CD8-positive, alpha-beta memory T cell (primary cell): ENCODE measurements at places on chromosomes 13 and 19.

DNA sequence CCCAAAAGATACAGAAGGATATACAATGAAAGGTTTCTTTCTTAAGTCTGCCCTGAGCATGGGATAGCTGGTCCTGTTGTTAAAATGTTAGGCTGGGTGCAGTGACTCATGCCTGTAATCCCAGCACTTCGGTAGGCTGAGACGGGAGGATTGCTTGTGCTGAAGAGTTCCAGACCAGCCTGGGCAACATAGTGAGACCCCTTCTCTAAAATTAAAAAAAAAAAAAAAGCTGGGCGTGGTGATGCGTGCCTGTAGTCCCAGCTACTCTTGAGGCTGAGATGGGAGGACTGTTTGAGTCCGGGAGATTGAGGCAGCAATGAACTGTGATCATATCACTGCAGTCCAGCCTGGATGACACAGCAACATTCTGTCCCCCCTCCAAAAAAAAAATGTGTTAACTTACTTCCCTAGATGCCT is 52.5 kb upstream of the SHKBP1 start:
- DNase-seq, result no peak

DNA sequence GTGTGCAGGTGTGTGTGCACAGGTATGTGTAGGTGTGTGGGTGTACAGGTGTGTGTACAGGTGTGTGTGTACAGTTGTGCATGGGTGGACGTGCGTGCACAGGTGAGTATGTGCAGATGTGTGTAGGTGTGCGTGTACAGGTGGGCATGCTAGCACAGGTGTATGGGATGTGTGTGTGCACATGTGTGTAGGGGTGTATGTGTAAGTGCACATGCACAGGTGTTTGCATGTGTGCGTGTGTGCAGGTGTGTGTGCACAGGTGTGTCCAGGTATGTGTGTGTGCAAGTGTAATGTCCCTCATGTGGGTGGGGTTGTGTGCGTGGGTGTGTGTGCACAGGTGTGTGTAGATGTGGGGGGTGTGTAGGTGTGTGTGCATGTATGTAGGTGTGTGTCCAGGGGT is 27.5 kb upstream of the TFDP1 start:
- DNase-seq, result no peak

DNA sequence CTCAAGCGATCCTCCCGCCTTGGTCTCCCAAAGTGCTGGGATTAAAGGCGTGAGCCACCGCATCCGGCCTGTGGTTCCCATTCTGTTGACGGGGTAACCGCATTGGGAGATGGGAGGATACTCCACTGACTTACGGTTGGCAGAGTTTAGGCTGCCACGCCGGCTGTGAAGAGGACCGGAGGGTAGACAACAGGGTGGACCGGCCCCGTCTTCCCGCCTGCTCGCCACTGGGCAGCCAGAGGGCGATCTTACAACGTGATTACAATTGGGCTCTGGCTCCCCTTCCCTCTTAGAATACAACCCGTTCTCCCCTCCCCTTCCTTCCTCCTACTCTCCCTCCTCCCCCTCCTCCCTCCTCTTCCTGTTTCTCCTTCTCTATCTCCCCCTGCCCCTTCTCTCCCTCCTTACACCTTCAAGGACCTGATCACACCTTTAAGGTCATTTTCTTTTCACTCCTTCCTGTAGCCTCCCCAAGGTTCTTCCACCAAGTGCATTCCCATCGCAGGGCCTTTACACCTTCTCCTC is 957 bp upstream of the CCDC194 start:
- peak; percentile 27 for DNase-seq

- DNase-seq, result no peak
Observed at GRCh38 chr19:1354970-1355567, 28.6 kb upstream of the NDUFS7 start.

GRCh38 chr19:45498411-45499195 is at the start of gene PPM1N:
Gene PPM1N, plus strand, starts transcription at chr19:45498443. Its CDS starts 30 bp downstream, at chr19:45498473.
- DNase-seq, result peak; percentile 74

GRCh38 chr19:17966550-17967256 is at the start of gene KCNN1:
Gene KCNN1, plus strand, starts transcription at chr19:17967107. Its CDS starts 6,782 bp downstream, at chr19:17973889.
- no peak for DNase-seq

- DNase-seq, result no peak
Observed at GRCh38 chr13:60347174-60347573, 49.8 kb upstream of the TDRD3 start.

DNA sequence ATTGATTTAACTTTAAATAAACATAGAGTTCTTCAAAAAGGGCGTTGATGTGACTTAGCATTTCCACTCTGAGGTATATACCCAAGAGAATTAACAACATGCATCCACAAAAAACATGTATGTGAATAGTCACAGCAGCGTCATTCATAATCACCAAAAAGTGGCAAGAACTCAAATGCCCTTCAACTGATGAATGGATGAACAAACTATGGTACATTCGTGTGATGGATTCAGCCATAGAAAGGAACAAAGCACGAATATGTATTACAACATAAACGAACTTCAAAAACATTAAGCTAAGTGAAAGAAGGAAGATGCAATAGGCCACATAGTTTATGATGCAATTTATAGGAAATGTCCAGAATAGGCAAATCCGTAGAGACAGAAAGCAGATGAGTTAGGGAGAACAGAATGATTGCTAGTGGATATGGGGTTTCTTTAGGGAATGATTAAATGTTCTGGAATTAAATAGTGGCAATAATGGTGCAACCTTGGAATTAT is 72.3 kb upstream of the UQCRFS1 start:
- no peak for DNase-seq

DNA sequence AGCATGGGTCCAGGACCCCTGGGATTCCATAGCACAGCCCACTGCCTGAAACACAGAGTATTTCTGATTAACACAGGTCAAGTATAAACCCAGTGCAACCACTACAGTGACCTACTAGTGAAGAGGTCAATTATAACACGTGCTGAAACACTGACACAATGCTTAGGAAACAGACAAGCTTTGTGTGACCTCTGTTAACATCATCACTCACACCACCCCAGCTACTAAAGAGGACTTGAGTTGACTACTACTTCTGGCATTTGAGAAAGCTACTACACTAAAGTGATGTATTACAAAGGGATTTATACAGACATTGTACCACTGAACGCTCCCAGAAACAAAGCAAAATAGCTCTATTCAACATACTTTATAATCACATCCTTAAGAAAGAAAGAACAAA is 1935.9 kb upstream of the PCDH20 start:
- DNase-seq, result no peak
